Right ventricle myocardium inferior (tissue), 1 donor: ENCODE measurements at places on chromosomes 11 and 22.

- no peak for DNase-seq
Observed at GRCh38 chr11:42049186-42049585, 589.7 kb upstream of the LRRC4C start.

DNA sequence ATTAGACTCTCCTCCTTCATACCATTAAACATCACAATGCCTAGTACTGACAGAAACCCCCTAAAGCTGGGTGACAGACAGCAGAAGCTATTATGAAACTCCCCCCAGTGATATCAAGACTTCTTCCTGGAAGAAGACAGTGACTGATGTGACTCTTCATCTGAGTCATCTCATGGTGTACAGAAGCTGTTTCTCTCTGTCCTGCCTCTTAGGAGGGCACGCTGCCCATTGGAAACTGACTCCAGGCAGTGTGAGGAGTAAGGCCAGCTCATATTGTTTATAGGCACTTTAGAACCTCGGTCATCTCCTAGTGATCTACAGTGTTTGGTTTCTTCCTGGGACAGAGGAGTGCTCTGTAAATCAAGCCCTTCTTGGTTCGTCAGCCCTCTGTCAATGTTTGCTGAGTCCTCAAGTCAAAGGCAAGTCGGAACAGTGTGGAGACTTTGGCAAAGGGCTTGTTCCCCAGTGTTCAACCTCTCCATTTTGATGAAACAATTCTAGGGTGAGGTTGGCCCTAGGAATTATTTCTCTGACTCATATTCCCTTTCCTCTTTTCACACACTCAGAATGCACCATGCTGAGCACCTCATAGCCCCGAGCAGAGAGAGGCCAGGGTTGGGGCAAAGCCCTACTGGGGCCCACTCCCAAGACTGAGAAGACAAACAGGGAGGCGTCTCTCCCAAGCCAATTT lies 172.5 kb upstream of the TMEM45B start:
- DNase-seq = no peak

GRCh38 chr22:20243537-20244249 lies 24.4 kb downstream of the RTN4R start:
- DNase-seq = peak; percentile 87

DNA sequence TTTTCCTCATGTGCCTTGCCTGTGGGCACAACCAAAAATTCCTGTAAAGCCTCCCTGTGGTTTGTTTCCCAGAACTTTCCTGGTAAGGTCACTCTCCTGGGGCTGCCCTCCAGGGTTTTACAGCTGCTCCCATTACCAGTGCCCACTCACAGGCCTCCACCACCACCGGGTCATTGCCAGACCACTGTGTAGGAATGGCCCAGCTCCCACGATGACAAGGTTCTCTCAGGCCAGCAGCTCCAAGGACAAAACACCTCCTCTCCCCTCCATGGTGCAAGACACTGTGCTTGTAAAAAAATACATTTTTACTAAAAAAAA lies 96.1 kb upstream of the AKIP1 start:
- no peak for DNase-seq

DNA sequence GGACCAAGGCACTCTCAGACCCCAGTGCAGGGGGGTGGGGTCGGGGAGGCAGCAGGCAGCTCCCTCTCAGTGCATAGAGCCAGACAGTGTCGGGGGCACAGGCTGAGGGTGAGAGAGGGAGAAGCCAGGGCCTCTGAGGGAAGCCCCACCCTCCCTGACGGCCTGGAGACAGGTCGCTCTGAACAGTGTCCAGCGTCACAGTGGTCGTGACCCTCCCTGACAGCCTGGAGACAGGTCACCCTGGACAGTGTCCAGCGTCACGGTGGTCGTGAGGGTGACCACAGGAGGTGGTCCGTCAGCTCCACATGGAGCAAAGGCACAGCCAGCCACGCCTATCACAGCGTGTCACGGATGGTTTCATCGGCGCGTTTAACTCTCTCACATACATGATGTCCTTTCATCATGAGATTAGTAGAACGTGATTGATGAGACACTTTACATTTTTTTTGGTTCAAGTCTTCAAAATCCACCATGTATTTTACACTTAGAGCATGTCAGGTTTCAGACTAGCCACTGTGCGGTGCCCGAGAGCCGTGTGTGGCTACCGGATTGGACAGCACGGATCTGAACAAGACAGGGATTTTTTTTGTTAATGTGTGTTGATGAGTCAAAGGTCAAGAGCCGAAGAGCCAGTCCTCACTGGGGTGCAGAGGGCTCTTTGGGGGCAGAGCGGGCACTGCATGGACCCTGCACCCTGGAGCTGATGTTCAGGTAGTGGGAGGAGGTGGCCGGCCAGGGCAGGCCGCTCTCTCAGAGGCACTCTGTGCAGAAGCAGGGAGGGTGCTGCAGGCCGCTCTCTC lies 23.9 kb upstream of the PANX2 start:
- no peak for DNase-seq

DNA sequence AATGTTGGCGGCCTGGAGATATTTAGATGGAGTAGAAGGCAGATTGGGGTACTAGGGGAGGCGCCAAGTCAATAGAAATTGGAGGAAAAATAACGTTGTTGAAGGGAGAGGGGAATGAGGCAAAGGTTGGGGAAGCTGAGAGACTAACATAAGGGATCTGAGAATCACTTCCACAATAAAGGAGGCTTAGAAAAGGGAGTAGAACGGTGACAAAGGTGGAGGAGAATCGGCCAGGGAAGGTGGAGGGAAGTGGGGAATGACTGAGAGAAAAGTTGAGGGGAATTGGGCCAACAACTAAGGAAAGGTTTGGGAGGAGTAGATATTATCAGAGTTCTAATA lies 510 bp downstream of the PPME1 start:
- no peak for DNase-seq
